ENCODE measurements at places on chromosomes 1 and 21.

GRCh38 chr1:85998105-85998855 is 158.3 kb downstream of the COL24A1 start:
- DNase-seq, result no peak

DNA sequence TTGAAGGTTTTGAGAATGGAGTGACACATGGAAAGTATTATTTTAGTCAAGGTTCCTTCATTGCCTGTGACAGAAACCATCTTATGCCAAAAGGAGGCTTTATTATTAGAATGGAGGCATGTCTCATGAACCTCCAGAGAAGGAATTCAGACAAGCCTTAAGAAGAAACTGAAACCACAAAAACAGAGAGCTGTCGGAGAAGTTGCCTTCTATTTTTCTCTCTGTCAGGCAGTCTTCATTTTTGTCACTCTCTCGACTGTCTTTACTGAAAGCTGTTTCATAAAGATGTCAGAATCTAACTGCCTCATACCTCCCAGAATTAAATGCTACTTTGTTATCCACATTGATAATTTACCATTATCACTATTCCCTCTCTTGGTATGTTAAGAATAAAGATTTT is 434.7 kb upstream of the ADGRL4 start:
- no peak for DNase-seq

GRCh38 chr1:94236013-94236491 is 1.3 kb downstream of the ARHGAP29 start:
- no peak for DNase-seq

DNA sequence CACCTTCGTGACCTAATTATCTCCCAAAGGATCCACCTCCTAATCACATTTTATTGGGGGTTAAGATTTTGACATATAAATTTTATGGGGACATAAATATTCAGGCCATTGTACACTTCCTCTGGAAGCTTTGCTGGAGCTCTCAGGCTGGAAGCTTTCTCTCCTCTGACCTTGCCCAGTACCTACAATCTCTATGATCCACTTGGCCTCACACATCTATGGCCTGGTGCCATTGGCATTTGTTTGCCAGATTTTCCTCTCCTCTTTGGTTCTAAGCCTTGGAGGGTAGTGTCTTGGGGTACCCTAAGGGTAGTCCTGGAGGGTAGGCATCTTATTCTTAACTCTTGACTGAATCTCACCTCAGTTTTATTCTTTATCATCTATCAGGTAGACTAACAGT is 79.0 kb downstream of the HLX start:
- DNase-seq, result no peak

- DNase-seq, result no peak
Observed at GRCh38 chr1:209896346-209896745, 41.7 kb upstream of the SYT14 start.

DNA sequence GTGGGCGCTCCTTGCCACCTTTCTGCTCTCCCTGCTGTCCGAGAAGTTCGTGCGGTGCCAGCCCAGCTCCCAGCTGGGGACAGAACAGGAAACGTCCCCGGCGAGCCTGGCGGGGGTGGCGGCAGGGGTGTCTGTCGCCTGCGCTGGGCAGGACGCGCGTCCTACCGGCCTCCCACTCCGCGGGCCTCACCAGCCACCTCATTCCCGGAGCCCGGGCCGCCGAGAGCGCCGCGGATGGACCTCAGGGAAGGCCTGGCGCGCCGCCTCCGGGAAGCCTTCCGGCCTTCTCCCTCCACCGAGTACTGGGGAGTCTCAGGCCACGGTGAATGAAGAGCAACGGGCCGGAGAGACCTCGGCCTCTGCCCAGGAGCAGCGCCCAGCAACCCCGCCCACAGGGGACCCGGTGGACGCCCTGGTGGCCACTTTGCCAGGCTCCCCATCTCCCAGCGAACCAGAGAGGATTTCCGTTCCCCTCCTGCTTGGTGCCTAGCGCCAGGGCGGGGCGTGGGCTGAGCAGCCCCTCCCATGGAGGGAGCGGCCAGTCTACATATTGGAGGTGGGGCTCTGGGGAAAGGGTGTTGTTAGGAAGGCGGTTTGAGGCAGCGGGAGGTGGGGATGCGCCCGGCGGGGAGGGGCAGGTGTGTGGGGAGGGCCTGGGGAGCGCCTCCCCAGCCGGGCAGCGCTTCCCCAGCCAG is 9.5 kb upstream of the TNFRSF14 start:
- DNase-seq, result peak; percentile 31

DNA sequence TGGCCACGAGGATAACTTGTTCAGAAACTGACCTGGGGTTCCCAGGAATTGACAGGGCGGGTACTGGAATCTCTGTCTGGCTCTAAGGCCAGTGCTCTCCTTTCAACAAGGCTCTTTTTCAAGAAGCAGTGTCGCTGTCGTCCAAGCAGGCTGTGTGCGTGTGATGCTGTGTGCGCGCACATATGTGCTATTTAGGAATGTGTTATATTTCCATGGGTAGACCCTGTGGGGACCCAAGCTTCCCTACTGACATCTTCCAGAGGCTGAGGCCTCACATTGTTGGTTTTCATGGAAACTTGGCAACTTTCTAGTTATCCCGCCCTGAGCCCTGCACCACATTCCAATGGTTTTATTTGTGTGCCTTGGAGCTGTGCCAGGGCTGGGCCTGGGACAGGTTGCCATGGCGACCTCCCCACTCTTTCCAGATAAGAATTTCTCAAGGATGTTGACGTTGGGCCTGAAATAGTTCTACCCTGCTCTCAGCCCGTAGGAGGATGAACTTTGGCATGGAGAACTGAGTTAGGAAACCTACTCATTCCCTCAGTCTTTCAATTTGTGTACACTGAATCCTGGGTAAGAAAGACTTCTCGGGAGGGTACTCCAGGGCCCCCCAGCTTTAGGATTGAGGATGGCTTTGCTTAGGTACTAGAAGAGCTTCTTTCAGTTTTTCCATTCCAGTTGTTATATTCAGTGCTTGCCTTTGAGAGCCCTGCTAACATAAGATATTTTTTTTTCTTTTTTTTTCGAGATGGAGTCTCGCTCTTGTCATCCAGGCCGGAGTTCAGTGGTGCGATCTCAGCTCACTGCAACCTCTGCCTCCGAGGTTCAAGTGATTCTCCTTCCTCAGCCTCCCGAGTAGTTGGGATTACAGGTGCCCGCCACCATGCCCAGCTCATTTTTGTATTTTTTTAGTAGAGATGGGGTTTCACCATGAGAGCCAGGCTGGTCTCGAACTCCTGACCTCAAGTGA is 38.8 kb upstream of the SRSF10 start:
- peak; percentile 37 for DNase-seq

All from hippocampal formation (tissue), 2 donors.